Activated naive CD4-positive, alpha-beta T cell (primary cell): ENCODE measurements at places on chromosomes 16 and 17.

- no peak for DNase-seq
These were observed 137.2 kb upstream of the RPH3AL start for GRCh38 chr17:489758-490329.

DNA sequence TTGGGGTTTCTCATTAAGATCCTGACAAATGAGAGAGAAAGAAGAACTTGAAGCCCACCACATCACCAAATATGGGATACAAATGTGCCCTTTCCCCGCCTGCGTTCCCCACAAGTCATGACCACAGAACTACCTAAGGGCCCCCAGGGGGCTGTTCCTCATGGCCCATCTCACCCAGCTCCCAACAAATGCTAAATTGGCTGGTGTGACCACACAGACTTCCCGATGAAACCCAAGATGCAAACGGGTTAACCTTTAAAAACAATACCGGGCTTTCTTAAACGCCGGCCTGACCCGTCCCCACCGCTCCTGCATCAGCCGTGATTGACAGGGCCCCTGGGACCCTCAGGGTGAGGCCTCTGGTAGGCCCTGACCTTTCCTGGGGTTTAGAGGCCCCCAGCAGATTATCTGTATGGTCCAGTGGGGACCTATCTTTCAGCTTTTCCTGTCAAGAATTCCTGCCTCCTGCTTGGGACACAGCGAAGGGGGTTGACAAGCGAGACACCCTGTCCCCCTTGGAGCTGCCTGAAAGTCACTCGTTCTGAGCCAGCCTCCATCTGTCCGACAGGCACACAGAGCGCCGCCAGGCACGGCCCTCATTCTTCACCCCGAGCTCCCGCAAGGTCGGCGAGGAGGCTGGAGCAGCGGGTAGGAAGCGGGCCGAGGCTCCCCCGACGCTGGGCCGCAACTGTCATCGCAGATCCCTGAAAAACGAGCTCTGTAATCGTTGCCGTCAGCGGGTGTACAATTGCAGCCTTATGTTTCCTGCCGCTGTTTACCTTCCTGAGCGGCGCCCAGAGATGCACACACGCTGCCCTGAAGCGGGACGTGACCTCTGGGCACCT lies 300.1 kb downstream of the FOXL1 start:
- DNase-seq, result no peak

GRCh38 chr17:82320956-82321927 lies 3.8 kb upstream of the CD7 start:
- peak; percentile 57 for DNase-seq

DNA sequence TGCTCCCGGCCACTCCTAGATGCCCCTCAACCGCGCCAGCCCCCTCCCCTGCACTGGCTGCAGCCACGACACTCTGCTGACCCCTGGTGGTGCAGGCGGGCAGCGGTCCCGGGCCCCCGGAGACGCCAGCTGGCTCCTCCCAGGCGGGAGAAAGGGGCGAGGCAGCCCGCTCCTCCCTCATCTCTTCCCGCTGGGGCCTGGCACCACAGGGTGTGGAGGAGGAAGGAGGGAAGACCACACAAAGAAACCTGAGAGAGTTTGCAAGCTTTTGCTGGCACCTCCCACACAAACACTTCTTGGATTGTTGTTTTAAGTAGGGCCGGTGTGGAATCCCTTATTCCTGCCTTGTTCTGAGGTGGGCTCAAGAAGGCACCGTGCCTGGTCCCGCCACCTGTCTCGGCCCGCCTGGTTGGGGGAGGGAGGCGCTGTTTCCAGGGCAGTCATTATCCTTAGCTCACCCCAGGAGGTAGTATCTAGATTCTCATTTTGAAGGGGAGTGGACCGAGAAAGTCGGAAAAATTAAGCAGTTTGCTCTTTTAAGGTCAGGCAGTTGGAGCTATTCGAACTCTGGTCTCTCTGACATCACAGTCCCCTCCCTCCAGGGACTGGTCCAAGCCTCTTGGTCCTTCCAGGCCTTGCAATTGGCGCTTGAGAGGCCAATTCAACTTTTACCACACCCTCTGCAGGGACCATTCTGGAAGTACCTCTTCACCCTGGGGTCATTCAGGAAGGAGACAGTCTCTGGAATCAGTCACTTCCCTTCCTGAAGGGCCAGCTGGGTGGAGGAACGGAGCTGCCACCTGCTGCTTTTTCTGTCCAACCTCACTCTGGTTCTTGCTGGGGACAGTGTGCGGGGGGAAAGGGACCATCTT lies 959 bp upstream of the ANKRD13B start:
- DNase-seq, result peak; percentile 71

DNA sequence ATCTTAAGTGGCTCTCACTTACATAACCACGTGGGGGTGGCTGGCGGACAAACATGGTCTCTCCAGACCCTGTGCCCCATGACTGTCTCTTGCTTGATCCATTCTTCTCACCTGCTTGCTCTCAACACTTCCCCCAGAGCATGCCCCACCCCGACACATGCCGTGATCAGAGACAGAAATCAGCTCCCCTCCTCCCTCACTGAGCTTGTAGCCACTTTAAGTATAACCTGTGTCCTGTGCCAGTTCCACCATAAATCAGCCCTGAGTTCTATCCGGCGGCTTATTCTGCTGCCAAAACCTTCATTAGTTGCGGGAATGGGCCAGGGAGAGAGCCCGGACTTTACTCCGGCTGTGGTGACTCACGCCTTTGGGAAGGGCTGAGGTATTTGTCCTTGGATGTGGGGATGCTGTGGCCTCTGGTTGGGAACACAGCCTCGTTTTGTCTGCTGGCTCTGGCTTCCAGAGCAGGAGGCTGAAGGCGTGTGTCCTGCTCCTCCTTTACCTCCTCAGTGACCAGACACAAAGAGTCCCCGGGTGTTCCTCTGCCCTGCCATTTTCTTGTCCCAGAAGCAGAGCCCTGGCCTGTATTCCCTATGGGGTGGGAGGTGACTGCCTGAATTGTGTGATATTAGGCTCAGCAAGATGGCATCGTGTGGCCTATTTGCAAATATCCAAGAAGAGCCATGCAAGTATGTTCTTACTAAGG lies 21.1 kb downstream of the ANKRD40 start:
- DNase-seq, result no peak

- no peak for DNase-seq
These were observed 105.7 kb downstream of the IRX5 start for GRCh38 chr16:55036371-55036821.

- no peak for DNase-seq
These were observed 304.1 kb upstream of the N4BP1 start for GRCh38 chr16:48914070-48914469.

GRCh38 chr17:66549311-66549704 lies 246.9 kb downstream of the PRKCA start:
- DNase-seq, result no peak

GRCh38 chr17:44197107-44197506 lies 2.6 kb downstream of the ATXN7L3 start:
- DNase-seq, result no peak
